ENCODE measurements at places on chromosomes 5 and 9. TPM values are rescaled to one million over a fixed set of nuclear protein-coding genes. Genes with fewer than 3 reads are reported as not detected.

DNA sequence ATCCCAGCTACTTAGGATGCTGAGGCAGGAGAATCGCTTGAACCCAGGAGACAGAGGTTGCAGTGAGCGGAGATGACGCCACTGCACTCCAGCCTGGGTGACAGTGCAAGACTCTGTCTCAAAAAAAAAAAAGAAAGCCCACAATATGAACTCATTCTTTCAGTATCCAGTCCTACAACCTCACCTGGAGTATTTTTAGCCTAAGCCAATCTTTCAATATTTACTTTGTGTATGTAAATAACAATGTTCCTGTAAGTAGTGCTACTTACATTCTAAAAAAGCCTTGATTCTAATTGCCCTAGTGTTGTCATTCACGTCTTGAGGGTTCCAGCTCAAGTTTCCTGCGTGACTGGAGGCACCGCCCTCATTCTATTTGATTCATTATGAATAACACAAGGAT lies 62.0 kb downstream of the BHMT start:
- no peaks in the 10 kb centered on the region for H3K4me1 ChIP-seq
- H3K36me3 ChIP-seq = no peaks in the 10 kb centered on the region
- DNase-seq = no peak
- no peaks in the 10 kb centered on the region for H3K27me3 ChIP-seq
- H3K27ac ChIP-seq = no peak overlapping the region

GRCh38 chr9:120151806-120152205 lies 428.2 kb downstream of the CDK5RAP2 start:
- H3K27ac ChIP-seq = no peak overlapping the region
- no peaks in the 10 kb centered on the region for H3K27me3 ChIP-seq
- no peak for DNase-seq
- H3K4me3 ChIP-seq = no peak overlapping the region

GRCh38 chr5:17925276-17925675 lies 291.0 kb downstream of the TAF11L14 start:
- no peaks in the 10 kb centered on the region for H3K27me3 ChIP-seq
- H3K4me1 ChIP-seq = no peaks in the 10 kb centered on the region
- no peak overlapping the region for H3K4me3 ChIP-seq
- no peak for DNase-seq

CATSPER3 gene
- total RNA-seq = 1.8 TPM

GRCh38 chr5:58255970-58256369 lies 203.9 kb downstream of the PLK2 start:
- no peak overlapping the region for H3K27ac ChIP-seq
- H3K4me1 ChIP-seq = no peaks in the 10 kb centered on the region
- no peak overlapping the region for H3K4me3 ChIP-seq
- no peak for DNase-seq
- H3K36me3 ChIP-seq = no peaks in the 10 kb centered on the region

SPINK6 gene
- total RNA-seq = not detected

- H3K4me3 ChIP-seq = no peak overlapping the region
- H3K4me1 ChIP-seq = peaks cover 44% of the 10 kb centered on the region
- H3K36me3 ChIP-seq = no peaks in the 10 kb centered on the region
- H3K27ac ChIP-seq = no peak overlapping the region
- no peaks in the 10 kb centered on the region for H3K27me3 ChIP-seq
These were observed 11.4 kb downstream of the YTHDC2 start for GRCh38 chr5:113524927-113525326.

LRRC70 gene
- total RNA-seq = 1.4 TPM

DNA sequence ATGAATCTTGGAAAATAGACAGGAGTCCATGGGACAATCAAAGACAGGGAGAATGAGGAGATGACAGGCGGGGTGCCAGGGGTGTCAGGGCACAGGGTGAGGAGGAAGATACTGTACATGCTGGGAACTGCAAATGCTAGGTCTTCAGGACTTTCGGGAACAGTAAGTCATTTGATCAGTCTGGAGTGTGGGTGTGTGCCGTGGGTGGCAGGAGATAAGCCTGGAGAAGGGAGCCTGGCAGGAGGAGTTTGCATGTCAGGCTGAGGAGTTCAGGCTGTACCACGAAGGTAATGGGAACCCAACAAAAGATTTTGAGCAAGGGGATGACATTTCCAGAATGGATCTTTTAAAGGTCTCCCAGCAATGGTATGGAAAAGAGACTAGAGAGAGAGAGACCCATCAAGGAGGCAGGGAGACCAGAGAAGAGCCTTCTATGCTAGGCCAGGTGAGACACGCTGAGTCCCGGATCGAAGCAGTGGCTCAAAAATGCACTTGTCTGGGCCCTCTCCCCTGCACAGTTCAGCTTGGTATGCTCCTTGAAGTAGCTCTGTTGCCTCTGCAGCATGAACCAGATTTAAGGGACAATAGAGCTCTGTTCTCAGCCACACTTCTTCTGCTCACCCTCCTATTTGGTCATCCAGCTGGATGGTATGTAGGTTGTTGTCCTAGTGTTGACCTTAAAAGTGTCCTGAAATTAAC lies 77.0 kb upstream of the FER start:
- no peak overlapping the region for H3K4me3 ChIP-seq
- no peaks in the 10 kb centered on the region for H3K27me3 ChIP-seq
- H3K36me3 ChIP-seq = no peaks in the 10 kb centered on the region
- no peak for DNase-seq
- H3K4me1 ChIP-seq = no peaks in the 10 kb centered on the region

- H3K4me1 ChIP-seq = peaks cover 64% of the 10 kb centered on the region
- no peaks in the 10 kb centered on the region for H3K36me3 ChIP-seq
- H3K27ac ChIP-seq = peak overlapping the region; percentile 92
These were observed 3.8 kb downstream of the SMARCA2 start for GRCh38 chr9:2018764-2019558.

DNA sequence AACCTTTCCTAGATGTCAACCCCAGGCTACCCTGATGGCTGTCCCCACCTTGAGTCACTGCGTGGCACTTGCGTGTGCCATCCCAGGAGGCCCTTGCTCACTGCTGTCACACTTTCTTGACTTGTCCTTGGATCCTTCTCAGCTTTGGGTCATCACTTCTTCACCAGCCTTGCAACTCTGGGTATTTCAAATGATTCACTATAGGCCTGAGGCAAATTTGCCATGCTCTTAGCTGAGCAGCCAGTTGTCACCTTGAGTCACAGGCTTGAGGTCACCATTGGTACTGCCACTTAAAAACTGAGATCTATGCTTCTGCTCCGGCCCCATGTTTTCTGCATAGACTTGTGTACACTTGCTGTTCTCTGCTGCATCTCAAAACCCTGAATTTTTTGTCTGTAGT lies 84.7 kb downstream of the BASP1 start:
- H3K4me3 ChIP-seq = no peak overlapping the region
- DNase-seq = no peak
- H3K4me1 ChIP-seq = no peaks in the 10 kb centered on the region
- no peaks in the 10 kb centered on the region for H3K27me3 ChIP-seq

GRCh38 chr9:92035687-92036410 lies 79.4 kb downstream of the SPTLC1 start:
- no peak overlapping the region for H3K27ac ChIP-seq
- no peak for DNase-seq
- peaks cover 29% of the 10 kb centered on the region for H3K36me3 ChIP-seq
- H3K4me3 ChIP-seq = no peak overlapping the region

POLR3G gene
- 1.2 TPM for total RNA-seq

DNA sequence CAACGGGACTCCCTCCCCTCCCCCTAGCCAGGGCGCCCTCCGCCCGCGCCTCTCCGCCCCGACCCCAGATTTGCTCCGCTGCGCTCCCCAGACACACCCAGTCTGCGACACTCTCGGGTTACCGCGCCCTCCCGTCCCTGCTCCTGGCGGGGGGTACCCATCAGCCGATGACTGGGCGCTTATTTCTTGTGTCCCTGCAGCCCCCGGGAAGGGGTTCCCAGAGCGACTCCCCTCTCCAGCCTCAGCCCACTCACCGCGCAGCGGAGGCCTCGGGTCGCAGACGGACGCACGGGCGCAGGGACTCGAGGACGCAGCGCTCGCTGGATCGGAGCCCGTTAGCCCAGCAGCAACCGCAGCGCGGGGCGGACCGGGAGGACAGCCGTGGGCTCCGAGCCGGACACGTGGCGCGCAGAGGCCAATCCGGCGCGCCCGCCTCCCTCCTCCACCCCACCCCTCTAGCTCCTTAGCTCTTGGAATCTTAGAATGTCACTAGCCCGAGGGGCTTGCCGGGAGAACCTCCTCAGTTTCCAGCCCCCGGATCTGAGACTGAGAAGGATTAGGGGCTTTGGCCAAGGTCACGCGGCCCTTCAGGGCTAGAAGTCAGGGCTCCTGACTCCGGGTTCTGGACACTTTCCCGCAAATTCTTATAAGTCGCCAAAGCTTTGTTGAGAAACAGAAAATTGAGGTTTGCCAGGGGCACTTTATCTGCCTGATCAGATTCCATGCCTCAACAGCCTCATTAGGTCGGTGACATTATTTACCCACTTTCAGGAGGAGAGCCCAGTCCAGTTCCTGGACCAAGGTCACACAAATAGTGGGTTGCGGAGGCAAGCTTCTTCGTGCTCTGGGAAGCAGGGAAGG lies at the start of gene ANXA6:
Gene ANXA6 (minus strand): TSS at position 354 of the 861 bp plus-strand sequence. CDS start 9,878 bp downstream, outside the sequence.
- peak; percentile 63 for DNase-seq
- H3K27me3 ChIP-seq = no peaks in the 10 kb centered on the region
- H3K4me3 ChIP-seq = peak within 1 kb of the TSS; percentile 90
- H3K4me1 ChIP-seq = peaks cover 55% of the 10 kb centered on the region
- H3K27ac ChIP-seq = peak within 1 kb of the TSS; percentile 84

- no peak overlapping the region for H3K27ac ChIP-seq
- H3K4me1 ChIP-seq = peaks cover 13% of the 10 kb centered on the region
- no peak for DNase-seq
- no peak overlapping the region for H3K4me3 ChIP-seq
- H3K36me3 ChIP-seq = peaks cover 41% of the 10 kb centered on the region
These were observed 86.9 kb downstream of the CYFIP2 start for GRCh38 chr5:157352756-157353340.

DNA sequence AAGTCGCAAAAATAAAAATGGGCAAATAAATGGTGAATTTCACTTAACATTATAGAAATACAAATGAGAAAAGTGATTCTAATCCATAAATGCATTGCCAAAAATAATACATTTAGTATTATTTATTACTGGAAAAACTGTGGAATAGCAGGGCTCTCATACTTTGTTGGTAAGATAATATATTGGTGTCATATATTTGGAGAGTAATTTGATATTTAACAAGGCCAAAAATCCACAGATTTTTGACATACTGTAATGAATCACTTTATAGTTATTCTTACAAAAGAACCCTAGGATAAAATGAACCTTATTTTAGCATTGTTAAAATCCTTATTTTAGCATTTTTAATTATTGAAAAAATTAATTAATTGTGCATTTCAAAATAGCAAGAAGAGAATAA lies 397.2 kb upstream of the DAB2 start:
- H3K27me3 ChIP-seq = no peaks in the 10 kb centered on the region
- H3K36me3 ChIP-seq = no peaks in the 10 kb centered on the region
- H3K4me1 ChIP-seq = no peaks in the 10 kb centered on the region
- H3K4me3 ChIP-seq = no peak overlapping the region
- DNase-seq = no peak
- no peak overlapping the region for H3K27ac ChIP-seq

PCDHAC1 gene
- not detected for total RNA-seq

GRCh38 chr5:173494446-173494845 lies 122.0 kb downstream of the BOD1 start:
- no peak for DNase-seq
- H3K4me1 ChIP-seq = no peaks in the 10 kb centered on the region
- no peak overlapping the region for H3K27ac ChIP-seq
- no peaks in the 10 kb centered on the region for H3K36me3 ChIP-seq
- no peak overlapping the region for H3K4me3 ChIP-seq

TEK gene
- total RNA-seq = not detected

DNA sequence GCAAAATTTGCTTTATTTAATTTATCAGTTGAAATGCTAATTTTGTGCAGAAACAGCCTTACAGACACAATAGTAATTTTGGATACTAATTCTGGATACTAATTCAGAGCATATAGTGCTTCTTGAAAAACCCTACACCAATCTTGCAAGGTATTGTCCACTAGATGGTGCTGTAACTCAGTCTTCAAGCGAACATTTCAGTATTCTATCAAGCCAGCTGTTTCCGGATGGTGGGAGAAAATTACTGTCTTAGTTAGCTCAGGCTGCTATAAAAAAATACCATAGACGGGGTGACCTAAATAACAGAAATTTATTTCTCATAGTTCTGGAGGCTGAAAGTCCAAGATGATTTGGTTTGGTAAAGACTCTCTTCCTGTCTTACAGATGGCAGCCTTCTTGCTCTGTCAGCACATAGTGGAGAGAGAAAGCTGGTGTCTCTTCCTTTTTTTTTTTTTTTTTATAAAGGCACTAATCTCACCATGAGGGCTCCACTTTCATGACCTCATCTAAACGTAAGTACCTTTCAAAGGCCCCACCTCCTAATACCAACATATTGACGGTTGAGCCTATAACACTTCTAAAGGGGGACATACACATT lies 1306.5 kb upstream of the CDH9 start:
- H3K27ac ChIP-seq = no peak overlapping the region
- H3K36me3 ChIP-seq = no peaks in the 10 kb centered on the region
- DNase-seq = no peak
- H3K4me3 ChIP-seq = no peak overlapping the region

GDF9 gene
- 1.1 TPM for total RNA-seq

FGF18 gene
- 0.32 TPM for total RNA-seq

Data from CD4-positive, alpha-beta memory T cell (primary cell).